ENCODE measurements at places on chromosomes 2 and 18. TPM values are rescaled to one million over a fixed set of nuclear protein-coding genes. Genes with fewer than 3 reads are reported as not detected.

DNA sequence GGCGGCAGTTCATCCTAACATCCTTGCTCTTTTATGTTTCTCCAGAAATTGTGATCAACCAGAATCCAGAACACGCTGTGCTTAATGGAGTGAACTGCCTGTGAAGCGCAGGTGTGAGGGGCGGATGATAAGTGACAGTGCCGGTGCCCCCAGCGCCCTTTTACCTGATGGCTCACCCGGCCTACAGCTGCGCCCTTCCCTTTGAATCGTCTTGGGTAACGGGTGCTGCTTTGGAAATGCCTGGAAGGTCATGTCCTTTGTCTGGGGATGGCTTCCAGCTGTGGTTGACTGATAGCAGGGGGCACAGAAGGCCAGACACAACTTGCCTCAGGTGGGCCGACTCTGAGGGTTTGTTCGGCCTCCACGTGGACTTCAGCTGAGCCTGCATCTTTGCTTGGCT lies 119.4 kb downstream of the LPIN1 start:
- no peak for DNase-seq

DNA sequence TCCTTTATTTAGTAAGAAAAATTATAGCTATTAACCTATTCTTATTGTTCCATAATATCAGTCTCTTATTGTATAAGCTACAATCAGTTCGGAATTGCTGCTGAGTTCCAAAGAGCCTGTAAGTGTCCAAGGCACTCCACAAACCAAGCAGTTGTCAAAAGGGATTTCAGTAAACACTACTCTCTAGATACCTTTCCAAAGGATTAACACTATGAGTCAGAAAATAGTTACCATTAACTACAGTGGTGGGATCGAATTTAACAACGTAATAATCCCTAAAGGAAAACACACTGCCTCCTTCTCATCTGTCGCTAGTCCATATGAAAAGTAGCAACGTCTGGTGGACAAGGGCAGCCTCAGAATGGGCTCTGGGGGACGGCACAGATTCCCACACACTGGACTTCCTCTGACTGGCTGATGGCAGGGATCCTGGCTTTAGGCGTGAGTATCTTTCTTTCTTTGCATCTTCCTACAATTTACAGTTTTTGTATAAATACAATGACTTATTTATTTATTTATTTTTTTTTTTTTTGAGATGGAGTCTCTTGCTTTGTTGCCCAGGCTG lies 8.8 kb downstream of the TGFBRAP1 start:
- DNase-seq, result no peak

- DNase-seq, result no peak
These were observed 84.8 kb downstream of the ACTR3 start for GRCh38 chr2:113974727-113975126.

DNA sequence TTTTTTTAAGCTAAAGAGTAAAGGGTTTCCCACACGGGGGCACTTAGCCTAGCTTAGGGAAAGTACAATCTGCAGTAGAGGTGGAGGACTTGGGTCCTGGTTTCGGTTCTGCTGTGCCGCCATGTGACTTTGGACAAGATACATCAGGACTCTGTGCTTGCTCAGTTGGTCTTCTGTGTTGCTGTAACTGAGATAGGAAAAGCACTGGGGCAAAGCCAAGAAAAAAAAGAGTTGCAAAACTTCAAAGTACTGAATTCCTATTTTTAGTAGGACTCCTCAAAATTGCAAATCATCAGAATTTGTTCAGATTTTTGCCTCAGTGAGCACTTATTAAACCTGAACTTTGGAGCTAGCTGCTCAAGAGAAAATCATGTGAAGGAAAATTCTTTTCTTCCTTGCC lies 96.3 kb upstream of the STON1 start:
- no peak for DNase-seq

GRCh38 chr18:79543861-79544385 lies 135.7 kb upstream of the CTDP1 start:
- no peak for DNase-seq

DNA sequence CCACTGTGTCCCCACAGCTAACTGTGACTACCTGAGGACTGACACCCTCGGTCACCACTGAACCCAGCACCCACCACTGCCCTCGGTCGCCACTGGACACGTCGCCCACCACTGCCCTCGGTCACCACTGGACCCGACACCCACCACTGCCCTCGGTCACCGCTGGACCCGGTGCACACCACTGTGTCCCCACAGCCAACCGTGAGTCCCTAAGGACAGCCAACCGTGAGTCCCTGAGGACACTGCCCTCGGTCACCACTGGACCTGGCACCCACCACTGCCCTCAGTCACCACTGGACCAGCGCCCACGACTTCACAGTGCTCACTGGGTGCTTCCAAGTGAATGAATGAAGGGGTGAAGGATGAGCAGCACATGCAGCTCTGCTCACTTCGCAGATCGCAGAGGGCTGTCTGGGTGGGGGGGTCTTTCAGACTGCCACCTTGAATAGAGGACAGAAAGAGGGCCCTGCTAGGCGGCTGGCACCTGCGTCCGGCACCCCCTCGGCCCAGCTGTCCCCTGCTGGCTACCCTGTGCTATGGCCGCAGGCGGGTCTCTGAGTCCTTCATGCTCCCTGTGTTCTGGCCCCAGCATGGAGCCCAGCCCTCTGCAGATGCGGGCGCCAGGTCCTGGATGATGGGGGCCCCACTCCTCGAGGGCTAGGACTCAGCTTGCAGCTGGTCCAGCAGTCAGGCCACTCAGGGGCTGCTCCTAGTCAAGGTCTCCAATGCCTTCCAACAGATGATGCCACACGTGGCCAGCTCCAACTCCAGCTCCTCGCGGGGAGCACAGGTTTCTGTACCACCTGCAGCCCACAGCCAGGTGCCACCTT lies 51.4 kb upstream of the GPC1 start:
- no peak for DNase-seq

GRCh38 chr18:48877941-48878340 lies 72.8 kb downstream of the SMAD7 start:
- no peak for DNase-seq

DNA sequence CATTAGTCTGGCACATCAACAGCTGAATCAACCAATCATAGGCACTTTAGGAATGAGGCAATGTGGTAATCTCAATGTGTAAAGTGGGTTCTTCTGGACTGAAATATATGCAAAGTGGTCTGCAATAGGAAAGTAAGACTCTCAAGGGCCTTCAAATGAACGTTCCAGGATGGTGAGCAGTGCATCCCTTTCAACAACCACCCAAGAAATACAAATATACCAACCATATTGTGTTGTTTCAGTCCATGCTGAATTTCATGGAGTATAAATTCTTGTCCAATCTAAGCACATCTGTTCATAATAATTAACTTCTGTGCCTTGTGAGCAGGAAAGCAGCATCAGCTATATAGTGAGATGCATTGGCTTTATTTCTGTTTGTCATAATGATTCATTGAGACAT lies 556.2 kb downstream of the THSD7B start:
- no peak for DNase-seq

DNA sequence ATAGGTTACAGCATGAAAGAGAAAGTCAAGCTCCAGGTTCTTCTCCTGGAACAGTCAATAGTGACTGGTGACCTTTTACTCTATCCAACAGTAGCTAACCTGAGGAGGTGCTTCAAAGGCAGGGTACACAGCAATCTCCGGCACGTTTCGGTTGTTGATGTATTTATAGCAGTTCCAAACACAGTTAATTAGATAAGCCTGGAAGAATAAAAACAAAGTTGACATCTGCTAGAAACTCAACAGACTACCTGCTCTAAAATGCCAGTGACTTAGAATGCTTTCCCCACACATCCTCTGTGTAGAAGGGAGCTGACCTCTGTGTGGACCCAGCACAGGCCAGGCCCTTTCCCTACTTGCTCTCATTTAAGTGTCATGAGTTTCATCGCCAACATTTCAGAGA lies 17.2 kb downstream of the LAPTM4A start:
- no peak for DNase-seq

- DNase-seq, result no peak
These were observed 28.5 kb upstream of the DOCK10 start for GRCh38 chr2:225070811-225071210.

The RGPD4 gene
- total RNA-seq, result 0.61 TPM

The UCN gene
- total RNA-seq, result 3.7 TPM

The EMX1 gene
- total RNA-seq, result not detected

Measured in activated naive CD8-positive, alpha-beta T cell treated with anti-CD3 and anti-CD28 coated beads, Interleukin-2, amount 10 ng/mL, durations not matched to agents 7 days and 5 days (primary cell).